ENCODE measurements at places on chromosomes 7 and 10. TPM values are rescaled to one million over a fixed set of nuclear protein-coding genes. Genes with fewer than 3 reads are reported as not detected.

AKR1C4 gene
- polyA plus RNA-seq: not detected

GAD2 gene
- not detected for polyA plus RNA-seq

CLRN3 gene
- polyA plus RNA-seq: 0.07 TPM

LLCFC1 gene
- polyA plus RNA-seq: not detected

TTYH3 gene
- 143 TPM for polyA plus RNA-seq

CFAP58 gene
- polyA plus RNA-seq: 0.03 TPM

DNA sequence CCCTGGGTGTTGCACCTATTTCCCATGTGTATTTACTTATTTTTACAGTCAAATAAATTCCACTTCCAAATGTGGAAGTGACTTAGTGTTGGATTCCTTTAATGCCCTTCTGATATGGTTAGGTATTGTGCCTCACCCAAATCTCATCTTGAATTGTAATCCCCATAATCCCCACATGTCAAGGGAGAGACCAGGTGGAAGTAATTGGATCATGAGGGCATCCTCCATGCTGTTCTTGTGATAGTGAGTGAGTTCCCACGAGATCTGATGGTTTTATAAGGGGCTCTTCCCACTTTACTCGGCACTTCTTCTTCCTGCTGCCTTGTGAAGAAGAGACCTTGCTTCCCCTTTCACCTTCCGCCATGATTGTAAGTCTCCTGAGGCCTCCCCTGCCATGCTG is 136.9 kb downstream of the SNX10 start:
- no peak for DNase-seq

- peak; percentile 45 for DNase-seq
These were observed 84.6 kb upstream of the CAPZA2 start for GRCh38 chr7:116777651-116778281.

- no peak for DNase-seq
These were observed 59.9 kb upstream of the IGFBP3 start for GRCh38 chr7:45980973-45981372.

DNA sequence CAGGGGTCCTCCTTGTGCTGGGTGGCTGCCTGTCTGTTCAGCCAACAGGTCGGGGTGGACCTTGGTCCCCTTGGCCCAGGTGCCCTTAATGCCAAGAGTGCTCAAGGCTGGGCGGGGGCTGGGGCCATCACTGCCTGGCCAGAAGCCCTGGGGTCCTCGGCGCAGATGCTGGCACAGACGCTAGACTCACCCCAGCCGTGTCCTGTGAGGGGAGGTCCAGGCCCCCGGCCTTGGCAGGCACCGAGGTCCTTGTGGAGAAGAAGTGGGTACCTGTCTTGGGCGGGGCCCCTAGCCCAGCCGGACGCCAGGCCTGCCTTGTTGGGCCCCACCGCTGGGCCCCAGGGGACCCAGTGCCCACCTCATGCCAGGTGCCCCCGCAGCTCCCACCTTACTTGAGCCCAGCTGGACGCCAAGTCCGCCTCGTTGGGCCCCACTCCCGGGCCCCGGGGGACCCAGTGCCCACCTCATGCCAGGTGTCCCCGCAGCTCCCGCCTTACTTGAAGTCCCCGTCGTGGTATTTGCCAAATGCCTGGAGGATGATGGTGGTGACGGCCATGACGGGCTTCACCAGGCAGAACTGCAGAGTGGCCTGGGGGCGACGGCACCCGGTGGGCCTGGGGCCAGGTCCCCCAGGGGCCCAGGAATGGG is 6.5 kb downstream of the TMEM184A start:
- DNase-seq: no peak

- DNase-seq: no peak
These were observed 74.8 kb upstream of the FOXK1 start for GRCh38 chr7:4607311-4607729.

GRCh38 chr7:44306606-44307005 is 18.8 kb downstream of the CAMK2B start:
- DNase-seq: no peak

DNA sequence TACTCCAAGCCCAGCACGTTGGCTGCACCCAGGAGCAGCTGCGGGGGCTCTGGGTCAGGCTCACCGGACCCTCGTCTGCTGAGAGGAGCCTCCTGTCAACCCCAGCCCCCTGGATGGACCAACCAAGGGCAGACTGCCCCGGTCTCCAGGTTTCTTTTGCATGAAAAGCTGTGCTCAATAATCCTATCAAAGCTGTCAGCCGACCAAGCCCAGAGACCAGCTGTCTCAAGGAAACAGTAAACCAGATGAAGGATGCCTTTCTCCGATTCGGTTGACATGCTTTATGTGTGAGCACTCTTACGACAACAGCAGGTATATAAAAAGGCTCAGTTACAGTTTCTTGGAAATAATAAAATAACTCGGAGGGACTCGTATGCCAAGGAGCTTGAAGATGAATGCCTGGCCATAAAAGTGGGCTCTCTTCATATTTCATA is 71.6 kb upstream of the BAIAP2L1 start:
- no peak for DNase-seq

DNA sequence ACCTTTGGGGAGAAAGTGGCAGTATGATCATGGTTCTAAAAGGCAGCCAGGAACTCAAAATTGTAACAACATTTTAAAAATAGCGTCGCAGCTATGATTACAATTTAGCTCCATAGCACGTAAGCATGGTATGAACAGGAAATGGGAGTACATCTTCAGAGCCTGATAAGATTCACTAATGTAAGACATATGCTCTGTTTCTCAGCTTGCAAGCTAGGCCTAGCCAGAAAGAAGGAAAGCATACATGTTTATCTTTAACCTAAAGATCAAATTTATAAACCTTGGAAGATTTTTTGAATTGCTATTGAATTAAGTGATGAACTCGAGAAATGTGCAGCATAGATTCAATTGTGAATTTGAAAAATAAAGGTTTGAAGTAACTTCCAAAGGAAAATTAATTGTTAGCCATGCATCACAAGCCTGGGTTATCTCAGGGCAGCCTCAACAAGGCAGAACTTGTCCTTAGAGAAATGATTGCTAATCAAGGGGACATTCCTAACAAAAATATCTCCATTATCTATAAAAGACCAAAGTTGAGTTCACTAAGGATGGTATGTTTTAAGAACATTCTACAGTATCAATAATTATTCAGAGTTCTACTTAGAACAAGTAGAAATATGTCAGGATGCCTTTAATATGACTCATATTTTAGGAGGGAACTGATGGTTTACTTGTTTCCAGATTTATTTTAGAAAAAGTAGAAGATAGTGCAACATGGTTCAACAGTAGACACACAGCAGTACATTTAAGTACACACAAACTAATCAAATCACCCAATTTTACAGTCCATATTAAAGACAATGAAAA is 38.8 kb upstream of the SEPTIN7 start:
- DNase-seq: no peak

- no peak for DNase-seq
These were observed 489.4 kb upstream of the SORCS1 start for GRCh38 chr10:107653832-107654287.
